ENCODE measurements at places on chromosomes 16 and 17. TPM values are rescaled to one million over a fixed set of nuclear protein-coding genes. Genes with fewer than 3 reads are reported as not detected.

CA5A gene
- total RNA-seq, result not detected

DNA sequence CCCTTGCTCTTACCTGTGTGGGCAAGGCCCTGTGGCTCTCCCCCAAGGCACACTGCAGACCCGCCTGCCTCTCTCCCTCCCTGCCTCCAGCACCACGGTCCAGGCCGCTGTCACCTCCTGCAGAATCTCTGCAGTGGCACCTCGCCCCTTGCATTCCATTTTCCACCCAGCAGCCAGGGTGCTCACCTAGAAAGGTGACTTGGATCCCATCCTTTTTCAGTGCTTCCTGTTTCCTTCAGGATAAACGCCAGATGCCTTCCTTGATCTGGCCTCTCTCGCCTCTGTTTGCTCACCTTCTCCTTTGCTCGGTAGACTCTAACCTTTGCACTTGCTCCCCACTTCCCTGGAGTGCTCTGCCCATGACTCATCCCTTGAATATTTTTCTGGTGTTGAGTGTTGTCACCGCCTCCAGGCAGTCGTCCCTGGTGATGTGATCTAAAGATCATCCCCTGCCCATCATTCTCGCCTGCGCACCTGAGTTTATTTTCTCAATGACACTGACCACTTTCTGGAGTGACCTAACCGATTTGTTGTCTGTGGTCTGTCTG is 79.2 kb upstream of the LGALS9 start:
- DNase-seq, result no peak

DNA sequence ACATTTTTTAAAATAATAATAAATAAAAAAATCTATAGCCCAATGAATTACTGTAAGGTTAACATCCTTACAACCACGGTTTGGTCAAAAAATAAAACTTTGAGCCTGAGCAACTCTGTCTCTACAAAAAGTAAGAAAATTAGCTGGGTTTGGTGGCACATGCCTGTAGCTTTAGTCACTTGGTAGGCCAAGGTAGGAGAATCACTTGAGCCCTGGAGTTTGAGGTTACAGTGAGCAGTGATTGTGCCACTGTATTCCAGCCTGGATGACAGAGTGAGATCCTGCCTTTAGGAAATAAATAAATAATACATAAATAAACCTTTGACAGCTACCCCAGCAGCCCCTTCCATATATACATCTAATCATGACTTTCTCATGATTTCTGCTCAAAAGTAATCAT is 26.9 kb upstream of the PHAF1 start:
- no peak for DNase-seq

DNA sequence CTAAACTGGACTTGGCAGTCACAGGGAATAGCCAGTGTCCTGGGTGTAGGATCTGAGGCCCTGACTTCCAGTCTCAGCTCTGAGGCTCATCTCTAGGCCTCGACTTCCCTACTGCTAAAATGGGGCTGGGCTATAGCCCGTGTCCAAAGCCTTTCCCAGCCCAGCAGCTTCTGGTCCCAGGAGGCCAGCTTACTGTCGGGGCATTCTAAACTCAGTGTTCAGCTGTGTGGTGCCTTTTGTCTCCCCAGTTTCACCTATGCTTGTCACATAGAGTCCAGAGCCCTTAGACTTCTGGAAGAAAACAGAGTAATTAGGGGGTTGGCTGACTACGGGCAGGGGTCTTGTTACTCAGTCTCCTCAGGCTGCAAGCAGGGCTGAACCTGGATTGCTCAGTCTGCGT is 94.8 kb downstream of the WSCD1 start:
- DNase-seq, result no peak

SLC6A2 gene
- not detected for total RNA-seq

LGALS9C gene
- total RNA-seq, result not detected

DNA sequence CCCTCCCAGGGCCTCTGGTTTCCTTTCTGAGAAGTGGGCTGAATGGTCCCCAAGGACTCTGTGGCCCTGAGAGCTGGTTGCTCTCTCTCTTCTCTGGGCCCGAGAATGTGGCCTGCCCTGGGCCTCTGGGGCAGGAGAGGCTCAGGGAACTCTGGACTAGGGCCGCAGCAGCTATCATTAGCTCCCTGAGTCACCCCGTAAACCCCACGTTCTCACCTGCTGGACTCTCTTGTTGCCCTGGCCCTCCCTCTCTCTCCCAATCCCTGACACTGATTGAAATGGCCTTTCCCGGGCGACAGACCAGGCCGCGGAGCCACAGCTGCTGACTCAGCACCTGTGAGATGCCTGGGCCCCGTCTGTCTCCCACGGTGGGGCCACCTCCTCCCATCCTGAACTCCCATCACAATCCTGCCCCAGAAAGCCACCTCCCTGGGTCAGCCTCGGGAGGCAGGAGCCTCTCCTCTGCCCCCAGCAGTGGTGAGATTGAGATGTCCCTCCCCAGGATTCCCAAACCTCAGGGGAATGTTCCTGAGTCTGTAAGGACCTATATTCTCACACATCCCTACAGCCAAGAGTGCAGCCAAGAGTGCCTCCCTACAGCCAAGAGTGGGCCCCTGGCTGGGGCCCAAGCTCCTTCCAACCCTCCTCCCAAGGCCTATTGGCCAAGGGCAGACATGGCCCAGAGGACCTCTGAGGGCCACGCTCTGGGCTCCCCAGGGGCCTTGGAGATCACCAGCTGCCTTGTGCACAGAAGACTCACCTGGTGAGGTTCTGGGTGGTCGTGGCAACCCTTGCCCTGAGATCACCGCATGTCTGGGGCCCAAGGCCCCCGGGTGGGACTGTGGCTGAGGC is 470 bp downstream of the TRPV3 start:
- DNase-seq, result no peak

DNA sequence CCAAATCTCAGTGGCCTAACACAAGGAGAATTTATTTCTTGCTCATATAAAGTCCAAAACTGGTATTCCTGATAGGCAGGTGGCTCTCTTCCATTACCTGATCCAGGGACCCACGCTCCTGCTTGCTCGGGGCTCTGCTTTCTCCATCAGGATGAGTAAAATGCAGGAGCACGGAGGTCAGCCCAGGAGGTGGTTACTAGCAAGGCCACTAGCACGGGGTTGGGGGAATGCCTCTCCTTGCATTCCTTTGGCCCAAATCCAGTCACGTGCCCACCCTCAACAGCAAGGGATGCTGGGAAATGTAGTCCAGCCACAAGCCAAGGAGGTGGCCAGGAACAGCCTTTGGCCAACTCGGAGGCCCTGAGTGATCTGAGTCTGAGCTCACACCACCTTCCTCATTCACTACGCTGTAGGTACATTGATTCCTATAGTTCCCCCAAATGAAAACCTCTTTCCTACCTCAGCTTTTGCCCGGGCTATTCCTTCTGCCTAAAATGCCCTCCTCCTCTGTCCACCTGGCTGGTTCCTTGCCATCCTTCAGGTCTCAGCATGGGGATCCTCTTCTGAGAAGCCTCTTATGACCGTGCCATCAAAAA is 38.3 kb upstream of the HAPSTR1 start:
- peak; percentile 46 for DNase-seq

ZNF287 gene
- total RNA-seq, result 11.5 TPM

DNA sequence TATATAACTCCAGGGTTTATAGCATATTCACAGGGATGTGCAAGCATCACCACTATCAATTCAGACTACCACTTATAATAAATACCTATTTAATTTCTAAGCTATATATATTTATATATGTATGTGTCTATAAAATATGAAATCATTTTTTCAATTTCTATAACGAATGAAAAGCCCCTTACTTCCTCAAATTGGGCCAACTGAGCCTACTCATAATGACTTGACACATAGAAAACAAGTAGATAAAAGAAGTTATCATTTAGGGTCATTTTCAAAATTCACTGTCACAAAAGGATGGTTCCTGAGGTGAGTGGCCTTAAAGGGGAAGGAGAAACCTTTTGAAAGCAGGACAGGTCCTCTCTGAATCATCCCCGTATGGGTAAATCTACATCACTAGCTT is 114.1 kb downstream of the ADCY9 start:
- no peak for DNase-seq

DNA sequence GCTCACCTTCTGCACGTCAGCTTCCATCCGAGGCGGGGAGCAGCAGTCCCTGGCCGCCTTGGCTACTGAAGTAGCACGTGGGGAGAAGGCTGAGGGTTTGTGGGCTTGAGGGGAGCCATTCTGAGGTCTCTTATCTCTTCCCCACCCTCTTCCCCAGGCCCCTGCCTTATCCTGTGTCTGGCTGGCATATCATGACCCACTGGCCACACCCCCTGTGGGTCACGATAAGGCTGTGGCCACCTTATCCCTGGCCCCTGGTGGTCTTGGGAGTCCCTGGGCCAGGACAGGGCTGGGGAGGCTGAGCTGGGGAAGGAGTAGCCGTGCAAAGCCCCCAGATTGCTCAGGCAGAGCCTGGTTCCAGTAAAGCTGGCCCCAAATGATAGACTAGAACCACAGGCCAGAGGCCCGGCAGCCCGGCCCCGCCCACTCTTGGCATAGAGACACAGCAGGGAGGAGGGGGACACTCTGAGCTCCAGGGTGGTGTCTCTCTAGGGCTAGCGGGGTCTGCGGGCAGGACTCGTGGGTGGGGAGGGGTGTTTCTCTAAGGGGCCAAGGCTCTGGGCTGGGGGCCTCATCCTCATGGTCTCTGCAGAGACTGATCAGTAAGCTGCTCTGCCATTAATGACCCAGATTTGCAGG is 7.6 kb downstream of the SPNS2 start:
- DNase-seq, result no peak

DNA sequence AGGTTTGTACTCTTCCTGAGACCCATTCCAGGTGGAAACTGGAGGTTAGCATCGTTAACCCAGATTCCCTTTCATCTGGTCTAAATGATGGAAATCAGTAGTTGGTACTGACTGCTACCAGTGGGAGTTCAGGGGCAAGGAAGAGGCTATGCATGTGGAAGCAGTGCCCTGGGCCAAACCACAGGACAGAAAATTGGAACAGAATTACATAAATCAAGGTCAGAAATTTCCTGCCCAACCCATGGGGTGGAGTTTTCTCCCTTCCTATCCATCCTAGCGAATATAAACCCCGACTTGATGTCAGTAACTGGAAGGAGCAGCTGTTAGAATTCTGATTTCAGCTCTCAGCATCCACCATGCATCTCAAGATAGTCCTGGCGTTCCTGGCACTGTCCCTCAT is at the start of gene AOC2:
Gene AOC2 (plus strand): TSS at position 310 of the 400 bp plus-strand sequence. CDS start 47 bp downstream, at position 357.
- no peak for DNase-seq

GRCh38 chr17:633133-633532 is 81.5 kb downstream of the VPS53 start:
- no peak for DNase-seq

DNA sequence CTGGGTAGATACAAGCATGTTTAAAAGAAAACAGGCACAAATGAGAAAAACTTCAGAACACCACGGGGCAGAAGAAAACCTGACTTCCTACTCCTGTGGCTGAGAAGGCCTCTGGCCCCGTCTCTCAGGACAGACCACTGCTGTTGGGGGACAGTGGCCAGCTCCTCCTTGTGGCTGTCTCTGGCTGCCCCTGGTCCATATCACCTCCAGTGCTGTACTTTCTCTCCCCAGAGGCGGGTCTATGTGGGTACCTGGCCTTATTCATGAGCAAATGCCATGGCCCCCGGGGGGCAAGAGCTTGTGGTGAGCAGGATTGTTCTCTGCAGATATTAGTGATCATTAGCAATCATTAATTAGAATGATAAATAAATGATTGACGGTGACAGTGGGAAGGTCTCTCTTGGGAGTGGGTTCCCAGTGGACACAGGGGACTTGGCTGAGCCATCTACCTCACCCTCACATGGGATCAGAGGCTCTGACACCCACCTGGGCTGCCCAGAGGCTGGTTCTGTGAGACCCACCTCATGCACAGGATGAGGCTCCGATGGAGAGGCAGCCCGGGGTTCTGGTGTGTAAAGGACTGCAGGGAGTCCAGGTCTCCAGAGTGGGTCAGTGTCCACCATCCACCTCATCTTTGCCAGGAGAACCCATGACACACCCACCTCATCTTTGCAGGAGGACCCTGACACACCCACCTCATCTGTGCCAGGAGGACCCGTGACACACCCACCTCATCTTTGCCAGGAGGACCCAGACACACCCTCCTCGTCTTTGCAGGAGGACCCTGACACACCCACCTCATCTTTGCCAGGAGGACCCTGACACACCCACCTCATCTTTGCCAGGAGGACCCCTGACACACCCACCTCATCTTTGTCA is 30.6 kb upstream of the CBFA2T3 start:
- no peak for DNase-seq

GRCh38 chr16:28879261-28879840 is 1.1 kb downstream of the ATP2A1 start:
- DNase-seq, result no peak
